Effector memory CD8-positive, alpha-beta T cell (primary cell): ENCODE measurements at places on chromosomes 4 and X.

DNA sequence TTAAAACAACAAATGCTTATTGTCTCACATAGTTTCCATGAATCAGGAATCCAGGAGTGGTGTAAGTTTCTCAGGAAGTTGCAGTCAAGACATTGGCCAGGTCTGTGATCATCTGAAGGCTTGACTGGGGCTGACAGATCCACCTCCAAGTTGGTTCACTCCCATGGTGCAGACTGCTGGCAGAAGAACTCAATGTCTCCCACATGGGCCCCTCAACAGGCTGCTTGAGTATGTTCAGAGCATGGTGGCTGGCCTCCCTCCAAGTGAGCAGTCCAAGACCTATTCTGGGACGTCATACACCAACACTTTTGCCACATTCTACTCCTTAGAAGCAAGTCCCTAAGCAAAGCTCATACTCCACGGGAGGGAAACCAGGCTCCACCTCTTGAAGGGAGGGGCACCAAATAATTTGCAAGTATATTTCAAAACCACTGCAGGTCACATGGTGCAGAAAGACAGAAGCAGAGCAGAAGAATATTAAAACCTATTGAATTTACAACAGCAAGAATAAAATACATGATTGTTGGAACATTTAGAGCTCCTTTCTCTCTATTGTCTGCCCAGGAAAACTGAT, 35.3 kb downstream of the LGI2 start:
- DNase-seq = no peak

GRCh38 chr4:58216461-58216860, 1106.3 kb upstream of the IGFBP7 start:
- no peak for DNase-seq

DNA sequence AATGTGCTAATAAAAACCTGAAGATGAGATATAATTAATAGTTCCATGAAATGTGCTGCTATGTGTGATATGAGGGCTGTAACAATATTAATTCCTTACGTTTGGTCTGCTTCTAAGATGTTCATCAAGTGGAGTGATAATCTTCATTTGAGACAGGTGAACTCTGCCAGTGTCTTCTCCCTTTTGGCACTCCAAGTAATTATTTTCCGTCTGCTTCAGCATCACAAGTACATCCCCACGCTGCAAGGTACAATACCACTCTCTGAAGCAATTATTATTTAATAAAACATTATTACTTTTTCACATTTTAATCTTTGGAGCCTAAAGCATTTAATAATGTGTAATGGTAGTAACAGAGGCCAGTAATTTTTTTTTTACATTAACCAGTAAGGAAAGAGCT, 44.4 kb downstream of the RPS3A start:
- DNase-seq = no peak

- DNase-seq = no peak
Observed at GRCh38 chr4:39020130-39020529, 12.1 kb downstream of the TMEM156 start.

DNA sequence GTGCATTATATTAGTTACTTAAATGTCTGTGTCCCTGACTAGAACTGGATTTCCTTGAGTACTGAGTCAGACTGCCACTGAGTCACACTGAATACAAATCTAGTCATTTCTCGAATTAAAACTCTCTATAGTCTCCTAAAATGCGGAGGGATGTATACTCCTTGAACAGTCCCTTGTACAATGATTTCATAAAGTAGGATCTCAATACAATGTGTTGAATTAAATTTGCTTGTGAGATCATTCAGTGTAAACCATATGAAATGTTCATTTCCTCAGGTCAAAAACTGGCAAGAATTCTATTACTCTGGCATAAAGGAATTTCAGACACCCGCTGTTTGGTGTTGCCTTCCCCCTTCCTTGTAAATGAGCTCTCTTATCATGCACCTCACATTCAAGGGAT, 17.5 kb upstream of the FAM241A start:
- DNase-seq = no peak

DNA sequence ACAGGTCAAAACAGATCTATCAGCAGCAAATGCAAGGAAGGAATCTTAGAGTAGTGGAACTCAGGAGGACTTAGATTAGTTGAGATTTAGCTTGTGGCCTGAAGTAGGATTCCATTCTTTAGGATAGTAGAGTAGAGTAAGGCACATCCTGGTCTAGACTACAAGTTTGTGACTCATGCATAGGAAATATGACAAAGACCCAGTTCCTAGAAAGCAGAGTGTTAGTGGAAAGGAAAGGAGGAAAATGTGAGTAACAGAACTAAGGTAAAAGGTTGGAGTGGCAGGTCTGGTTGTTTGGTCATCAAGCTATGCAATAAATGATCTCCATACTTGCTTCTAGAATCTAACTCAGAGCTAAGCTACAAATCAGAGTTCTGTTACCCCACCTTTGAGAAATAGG, 595.0 kb downstream of the ACTRT1 start:
- DNase-seq = no peak

DNA sequence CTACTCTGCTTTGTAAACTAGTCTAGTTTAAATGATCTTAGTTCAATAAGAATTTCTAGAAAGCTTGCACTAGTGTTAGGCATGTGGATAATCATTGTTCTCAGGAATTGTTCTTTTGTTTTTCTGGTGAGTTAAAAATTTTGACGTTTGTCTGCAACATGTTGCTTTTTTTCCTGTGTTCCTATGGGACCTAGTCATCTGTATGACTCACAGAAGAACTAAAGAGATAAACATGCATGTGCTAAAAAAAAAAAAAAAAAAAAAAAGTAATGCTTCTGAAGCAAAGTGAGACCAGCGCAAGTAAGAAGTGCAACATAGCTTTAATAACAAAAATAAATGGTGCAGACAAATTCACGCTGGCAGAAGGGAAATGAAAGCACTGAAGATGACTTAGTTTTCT, 471.2 kb downstream of the IQCM start:
- no peak for DNase-seq

- no peak for DNase-seq
Observed at GRCh38 chr4:33566649-33567048, 2677.7 kb downstream of the ARAP2 start.

- DNase-seq = no peak
Observed at GRCh38 chrX:7514871-7515599, 327.9 kb upstream of the VCX start.

- no peak for DNase-seq
Observed at GRCh38 chr4:184906480-184907097, 80.8 kb upstream of the ACSL1 start.

DNA sequence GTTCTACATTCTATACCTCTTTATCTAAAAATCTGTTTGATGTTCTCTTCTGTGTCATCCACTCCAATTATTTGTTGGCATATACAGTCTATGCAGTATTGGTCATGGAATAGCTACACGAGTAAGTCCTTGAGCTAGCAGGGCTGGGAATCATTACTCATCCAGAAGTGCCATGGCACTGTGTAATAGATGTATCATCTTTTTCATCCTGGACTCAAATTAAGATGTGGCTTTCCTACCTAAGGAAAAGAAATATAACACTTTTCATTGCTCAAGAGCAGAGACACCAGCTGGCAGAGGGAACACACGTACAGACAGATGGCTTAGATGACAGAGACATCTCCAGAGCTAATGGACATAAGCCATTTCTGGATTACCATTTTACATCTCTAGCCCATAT, 159.8 kb downstream of the FAM13A start:
- no peak for DNase-seq

GRCh38 chr4:62130637-62131036, 930.5 kb downstream of the ADGRL3 start:
- no peak for DNase-seq

- DNase-seq = no peak
Observed at GRCh38 chr4:9988363-9988749, 32.9 kb downstream of the SLC2A9 start.

DNA sequence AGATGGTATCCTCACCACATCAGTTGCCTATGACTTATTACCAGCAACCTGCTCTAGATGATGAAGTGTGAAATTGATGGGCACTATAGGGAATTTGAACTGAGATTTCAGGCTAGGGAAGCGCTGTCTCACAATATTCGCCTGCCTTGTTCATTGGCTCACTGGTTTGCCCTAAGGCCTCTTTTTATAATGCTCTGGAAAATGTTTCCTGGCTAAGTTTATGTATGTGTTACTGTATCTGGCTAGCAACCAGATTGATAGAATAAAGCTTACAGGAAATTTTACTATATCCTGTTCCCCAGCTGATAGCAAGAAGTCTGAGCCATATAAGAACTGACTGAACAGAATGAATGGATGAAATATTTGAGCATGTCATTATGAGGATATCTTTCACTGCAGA, 71.6 kb downstream of the GSTCD start:
- DNase-seq = no peak

DNA sequence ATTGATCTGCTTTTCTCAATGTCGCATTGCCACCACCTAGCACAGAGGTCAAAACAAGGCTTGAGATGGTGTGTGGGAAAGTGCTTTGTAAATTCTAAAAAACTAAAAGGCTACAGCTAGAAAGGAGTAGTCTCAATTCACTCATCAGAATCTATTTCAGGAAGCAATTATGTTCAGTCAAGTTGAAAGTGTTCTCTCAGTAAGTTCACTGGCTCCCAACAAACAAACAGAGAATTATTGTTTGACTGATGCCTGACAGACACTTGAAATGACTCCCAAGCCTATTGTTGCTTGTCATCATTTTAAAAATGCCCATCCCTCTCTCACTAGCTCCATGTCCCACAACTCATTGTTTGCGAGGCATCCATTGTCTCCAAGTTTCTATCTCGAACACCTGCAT, 419.6 kb upstream of the CPEB2 start:
- no peak for DNase-seq

DNA sequence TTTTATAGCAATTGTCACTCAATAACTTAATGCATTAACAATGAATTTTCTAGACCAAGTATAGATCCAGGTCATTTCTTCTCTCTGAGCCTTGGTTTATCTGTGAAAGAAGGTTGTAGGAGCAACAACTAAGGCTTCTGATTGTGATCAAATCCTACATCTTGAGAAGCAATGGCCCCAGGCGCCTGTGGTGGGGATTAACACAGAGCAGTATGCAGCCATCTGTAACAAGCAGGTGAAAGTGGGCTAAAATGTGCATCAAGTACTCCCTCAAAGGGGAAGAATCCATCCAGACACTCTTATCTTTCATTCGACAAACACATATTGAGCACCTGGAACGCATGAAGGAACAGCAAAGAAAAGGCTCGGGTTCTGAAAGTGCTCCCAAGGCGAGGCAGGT, 19.1 kb upstream of the SETD7 start:
- no peak for DNase-seq

GRCh38 chr4:84483688-84484087, 15.4 kb downstream of the NKX6-1 start:
- DNase-seq = no peak

- DNase-seq = no peak
Observed at GRCh38 chr4:156615066-156615531, 356.5 kb downstream of the PDGFC start.

GRCh38 chr4:120716346-120716745, 206.2 kb downstream of the PRDM5 start:
- no peak for DNase-seq

GRCh38 chr4:98406819-98407218, 145.6 kb downstream of the RAP1GDS1 start:
- no peak for DNase-seq

DNA sequence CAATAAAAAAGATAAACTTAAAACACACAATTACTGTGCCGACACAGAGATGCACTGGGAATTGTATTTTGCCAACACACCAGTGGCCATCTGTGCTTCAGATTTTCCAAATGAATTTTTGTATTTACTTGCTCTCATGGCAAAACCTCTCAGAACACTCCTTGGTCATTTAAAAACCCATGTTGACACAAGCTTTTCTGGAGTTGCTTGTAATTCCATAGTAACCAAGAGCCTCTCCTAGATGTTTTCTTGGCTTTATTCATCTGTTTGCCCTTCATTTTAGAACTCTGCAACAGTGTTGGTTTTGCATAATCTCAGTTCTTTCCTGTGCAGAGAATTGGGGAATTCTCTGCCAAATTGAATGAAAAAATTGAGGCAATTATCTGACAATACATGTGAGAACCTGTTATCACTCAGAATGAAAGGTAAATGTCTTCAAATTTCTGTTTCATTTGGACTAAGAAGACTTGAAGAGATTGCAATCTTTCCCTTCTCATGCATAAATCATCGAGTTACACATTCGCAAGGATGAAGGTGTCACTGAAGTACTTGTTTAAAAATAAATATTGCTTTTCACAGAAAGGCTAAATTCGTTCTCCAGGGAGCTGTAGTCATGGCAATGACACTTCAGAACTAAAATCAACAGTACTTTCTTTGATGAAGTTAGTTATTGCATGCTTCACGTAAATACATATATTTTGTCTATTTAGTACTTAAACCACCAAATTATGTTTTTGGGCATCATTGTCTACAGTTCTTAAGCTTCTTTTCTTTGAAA, 301.8 kb upstream of the CTSO start:
- DNase-seq = no peak

DNA sequence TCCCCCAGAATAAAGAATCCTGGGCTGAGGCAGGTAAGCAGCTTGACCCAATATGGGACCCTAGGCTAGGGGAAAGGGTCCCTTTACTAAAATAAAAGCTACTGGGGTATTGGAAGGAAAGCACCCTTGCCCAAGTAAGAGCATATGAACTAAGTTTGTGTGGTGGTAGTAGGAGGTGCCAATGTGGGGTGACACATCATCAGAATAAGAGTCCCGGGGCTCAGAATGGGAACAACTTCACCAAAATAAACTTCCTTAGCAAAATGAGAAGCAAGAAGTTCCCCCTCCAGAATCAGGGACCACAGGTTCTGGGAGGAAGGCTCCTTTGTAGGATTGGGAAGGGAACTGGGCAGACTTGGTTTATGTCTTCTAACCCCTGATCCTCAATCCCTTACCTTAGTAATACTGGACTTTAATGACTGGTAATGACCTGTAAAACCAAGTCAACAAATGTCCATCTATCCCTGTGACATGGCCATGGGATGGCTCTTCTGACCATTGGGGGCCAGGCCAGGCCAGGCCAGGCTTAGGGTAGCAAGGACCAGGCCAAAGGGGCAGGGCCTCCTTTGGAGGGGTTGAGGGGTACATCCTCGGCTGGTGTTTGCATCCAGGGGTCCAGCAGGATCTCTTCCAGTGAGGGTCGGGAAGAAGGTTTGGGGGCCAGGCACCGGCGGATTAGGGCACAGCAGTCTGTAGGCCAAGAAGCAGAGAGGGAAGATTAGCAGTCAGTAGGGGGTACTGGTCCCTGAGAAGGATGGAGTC, 2.3 kb upstream of the SLC35A2 start:
- DNase-seq = no peak

- DNase-seq = no peak
Observed at GRCh38 chr4:177127658-177128057, 182.0 kb upstream of the NEIL3 start.

- no peak for DNase-seq
Observed at GRCh38 chr4:26150948-26151347, 169.9 kb upstream of the RBPJ start.

DNA sequence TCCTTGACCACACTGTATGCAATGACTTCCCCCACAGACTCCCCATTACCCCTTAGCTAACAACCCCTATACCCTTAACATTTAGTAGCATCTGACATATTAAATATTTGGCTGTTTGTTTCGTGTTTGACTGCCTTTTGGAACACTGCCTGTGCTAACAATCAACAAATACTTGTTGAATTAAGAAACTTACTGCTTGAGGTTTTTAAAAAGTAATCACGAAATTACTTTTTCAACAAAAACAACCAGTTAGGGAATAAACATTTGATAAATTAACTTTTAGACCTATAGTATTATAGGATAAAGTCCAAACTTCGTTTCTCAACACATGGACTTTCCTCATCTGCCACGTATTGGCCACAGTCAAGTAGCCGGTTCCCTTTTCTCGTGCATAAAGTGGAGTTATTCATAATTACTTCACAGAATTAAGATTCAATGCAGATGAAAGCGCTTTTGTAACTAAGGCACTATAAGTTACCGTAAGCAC, 555 bp upstream of the ELMOD2 start:
- DNase-seq = no peak

GRCh38 chrX:140712413-140713173, 3.0 kb downstream of the LINC00632 start:
- no peak for DNase-seq
